ENCODE measurements at places on chromosomes 1 and 21.

DNA sequence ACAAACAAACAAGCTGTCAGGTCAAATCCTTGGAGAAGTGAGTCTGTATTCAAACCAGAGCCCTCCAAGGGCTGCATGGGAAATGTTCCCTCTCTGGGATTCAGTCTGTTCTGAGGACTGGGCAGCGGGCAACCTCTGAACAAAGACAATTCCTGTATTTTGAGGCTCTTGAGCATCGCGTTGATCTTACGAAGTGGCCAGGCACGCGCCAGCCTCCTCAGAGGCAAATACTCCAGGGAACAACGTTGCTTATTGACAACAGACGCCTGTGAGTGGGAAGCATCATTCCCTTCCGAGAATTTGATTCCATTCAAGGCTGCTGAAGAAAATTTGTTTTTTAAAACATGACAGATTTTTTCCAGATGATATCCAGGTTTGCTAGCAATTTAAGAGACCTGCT is 20.0 kb upstream of the TACSTD2 start:
- peak; percentile 29 for DNase-seq

DNA sequence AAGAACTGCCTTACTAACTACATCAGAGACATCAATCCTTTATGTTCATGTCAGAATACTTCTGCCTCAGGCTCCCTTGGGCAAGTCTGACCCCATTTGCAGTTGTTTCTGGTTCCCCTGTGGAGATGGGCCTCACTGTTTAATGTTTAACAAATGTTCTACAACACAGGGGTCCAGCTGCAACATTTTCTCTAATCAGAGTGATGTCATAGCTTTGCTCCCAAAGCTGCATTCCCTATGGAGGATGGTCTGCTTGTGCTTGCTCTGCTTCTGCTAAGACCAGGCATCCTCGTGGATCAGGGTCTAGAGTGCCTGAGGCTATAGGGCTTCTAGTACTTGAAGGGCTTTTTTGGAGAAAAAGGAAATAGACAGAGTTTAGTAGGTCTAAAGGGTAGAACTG is 1071.2 kb downstream of the TTLL7 start:
- no peak for DNase-seq

DNA sequence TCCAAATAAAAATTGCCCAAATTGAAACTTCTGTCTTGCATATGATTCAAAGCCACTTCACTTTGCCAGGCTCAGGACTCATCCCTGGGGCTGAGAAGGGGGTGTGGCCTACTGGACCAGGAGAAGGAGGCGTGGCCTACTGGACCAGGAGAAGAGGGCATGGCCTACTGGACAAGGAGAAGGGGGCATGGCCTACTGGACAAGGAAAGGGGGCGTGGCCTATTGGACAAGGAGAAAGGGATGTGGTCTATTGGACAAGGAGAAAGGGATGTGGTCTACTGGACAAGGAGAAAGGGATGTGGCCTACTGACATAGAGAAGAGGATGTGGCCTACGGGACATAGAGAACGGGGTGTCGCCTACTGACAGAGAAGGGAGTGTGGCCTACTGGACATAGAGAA is 405.3 kb downstream of the RRAGC start:
- DNase-seq: no peak

GRCh38 chr1:89203166-89203565 is 4.4 kb upstream of the GBP4 start:
- peak; percentile 21 for DNase-seq

DNA sequence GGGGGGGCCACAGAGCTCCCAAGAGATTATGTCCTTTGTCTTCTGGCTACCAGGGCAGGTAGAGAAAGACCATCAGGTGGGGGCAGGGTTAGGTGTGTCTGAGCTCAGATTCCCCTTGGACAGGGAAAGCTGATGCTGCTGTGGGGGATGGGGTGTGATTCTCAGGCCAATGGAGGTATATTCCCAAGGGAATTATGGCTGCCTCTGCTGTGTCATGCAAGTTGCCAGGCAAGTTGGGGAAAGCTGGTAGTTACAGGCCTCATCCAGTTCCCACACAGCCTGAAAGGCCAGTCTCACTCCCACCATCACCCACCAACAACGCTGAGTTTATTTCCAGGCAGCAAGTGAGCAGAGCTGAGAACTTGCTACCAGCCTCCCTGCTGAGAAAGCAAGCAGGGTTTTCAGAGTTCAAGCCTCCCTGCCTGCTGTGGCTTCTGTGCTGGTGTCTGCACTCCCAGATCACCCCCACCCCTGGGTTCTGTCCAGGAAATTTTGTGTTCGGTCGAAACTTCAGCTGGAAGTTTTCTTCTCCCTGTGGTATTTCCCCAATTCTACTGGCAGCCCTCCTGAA is 21.3 kb downstream of the IFI16 start:
- no peak for DNase-seq

GRCh38 chr1:76018045-76018444 is 56.5 kb upstream of the ST6GALNAC3 start:
- DNase-seq: no peak

- DNase-seq: peak; percentile 58
Measured at GRCh38 chr1:183444243-183444642, 26.1 kb upstream of the NMNAT2 start.

DNA sequence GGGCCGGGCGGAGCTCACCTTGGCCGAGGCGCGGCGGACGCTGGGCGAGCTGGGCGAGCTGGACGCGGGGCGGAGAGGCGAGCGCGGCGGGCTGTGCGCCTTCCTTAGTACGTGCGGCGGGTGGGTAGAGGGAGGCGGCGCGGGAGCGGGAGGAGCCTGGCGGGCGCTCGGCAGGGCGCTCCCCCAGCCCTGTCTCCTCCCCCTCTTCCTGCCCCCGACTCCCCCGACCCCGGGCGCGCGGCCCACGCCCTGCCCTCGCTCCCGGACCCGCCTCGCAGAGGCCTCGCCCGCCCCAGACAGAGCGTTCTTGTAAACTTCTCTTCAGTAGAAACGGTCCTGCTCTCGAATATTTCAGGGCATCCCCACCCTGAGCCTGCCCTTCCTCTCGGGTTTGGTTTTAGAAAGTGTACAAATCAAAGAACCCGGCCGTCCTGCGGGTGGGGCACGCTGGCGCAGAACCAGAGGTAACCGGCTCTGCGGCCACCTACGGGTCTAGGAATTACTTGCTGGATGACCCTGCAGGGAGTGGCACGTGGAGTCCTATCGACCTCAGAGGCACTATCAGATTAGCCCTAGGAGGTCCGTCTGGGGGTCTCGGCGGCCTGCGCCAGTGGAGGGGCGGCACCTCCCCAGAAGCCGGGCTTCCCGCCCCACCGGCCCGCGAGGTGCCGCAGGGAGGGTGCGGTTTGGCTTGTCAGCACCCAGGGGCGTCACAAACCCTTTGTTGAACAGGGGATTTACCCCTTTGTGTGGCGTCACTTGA is at the start of gene S100A10:
Gene S100A10 (minus strand): TSS at position 126 of the 763 bp plus-strand sequence. CDS start 7,629 bp downstream, outside the sequence.
- peak; percentile 85 for DNase-seq

DNA sequence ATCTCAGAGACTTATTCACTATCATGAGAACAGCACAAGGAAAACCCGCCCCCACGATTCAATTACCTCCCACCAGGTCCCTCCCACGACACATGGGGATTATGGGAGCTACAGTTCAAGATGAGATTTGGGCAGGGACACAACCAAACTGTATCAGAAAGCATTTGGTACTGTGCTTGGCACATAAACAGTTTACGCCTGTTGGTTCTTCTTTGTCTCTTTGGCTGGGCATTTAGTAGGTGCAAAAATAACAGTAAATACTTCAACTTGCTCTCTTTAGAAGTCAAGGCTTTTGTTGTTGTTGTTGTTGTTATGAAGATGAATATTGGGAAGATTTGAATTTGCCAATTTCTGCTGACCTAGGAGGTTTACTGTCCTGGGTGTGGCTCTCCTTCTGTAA is 175.4 kb upstream of the IGSF21 start:
- DNase-seq: no peak

GRCh38 chr1:119831027-119831426 is 19.8 kb upstream of the REG4 start:
- DNase-seq: no peak

DNA sequence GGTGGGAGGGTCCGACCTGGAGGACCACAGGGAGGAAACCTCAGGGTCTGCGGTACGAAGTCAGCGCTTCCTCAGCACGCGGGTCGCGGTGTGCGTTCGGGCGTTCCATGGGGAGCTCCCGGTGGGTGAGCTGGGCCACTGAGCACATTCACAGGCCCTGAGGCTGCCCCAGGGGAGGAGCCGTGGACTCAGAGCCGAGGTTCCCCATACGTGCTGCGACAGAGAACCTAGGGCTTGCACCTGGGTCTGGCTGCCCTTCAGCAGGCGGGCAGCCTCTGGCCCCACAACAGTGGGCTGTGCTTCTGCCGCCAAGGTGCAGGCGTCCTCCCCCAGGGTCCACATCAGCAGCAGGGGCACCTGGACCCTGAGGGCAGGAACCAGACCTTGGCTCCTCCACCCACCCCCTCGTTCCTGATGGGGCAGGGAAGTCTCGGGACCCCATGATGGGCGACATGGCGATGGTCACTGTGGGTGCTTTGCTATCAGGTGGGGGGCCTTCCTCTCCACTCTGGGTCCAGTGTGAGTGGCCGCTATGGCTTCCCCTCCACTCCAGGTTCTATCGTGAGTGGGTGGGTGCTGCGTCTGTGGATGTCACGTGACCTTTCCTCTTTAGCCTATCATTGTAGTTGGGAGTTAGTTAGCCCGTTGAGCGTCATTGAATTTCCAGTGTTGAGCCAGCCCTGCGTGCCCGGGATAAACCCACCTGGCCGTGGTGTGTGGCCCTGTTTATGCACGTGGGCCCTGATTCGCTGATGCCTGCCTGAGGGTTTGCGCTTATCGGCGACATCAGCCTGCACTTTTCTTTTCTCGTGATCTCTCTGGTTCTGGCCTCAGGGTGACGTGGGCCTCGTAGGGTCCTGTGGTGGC is 27.9 kb downstream of the FTCD start:
- no peak for DNase-seq

DNA sequence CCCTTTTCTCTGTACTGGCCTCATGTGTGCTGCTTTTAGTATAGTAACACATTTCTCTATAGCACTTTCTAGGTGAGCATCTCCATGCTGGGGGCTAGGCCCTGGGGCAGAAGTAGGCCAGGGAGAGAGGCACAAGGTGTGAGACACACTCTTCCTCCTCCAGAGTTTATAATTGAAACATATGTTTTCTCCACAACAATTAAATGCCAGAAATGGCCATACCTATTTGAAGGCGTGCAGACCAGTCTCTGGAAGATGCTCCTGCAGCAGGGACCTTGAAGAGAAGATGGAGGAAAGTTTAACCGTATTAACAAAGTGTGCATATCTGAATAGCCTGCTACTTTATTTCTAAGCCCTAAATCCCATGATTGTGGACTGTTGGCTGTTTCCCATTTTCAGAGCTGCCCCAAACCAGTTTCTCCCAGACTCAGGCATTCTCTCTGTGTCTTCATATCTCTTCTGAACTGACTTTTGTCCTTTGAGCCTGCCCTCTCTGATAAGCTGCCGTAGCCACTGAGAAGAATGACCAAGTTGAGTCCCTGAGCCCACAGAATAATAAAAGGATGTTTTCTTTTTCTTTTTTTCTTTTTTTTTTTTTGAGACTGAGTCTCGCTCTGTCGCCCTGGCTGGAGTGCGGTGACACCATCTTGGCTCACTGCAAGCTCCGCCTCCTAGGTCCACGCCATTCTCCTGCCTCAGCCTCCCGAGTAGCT is 81.3 kb downstream of the LRRC8D start:
- no peak for DNase-seq

DNA sequence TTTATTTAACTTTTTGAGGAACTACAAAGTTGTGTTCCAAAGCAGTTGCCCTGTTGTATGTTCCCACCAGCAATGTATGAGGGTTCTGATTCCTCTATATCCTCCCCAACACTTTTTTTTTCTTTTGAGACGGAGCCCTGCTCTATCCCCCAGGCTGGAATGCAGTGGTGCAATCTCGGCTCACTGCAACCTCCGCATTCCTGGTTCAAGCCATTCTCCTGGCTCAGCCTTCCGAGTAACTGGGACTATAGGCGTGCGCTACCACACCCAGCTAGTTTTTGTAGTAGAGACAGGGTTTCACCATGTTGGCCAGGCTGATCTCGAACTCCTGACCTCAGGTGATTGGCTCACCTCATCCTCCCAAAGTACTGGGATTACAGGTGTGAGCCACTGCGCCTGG is 60.4 kb upstream of the ENAH start:
- DNase-seq: no peak

GRCh38 chr1:226425431-226426031 is 17.6 kb upstream of the PARP1 start:
- DNase-seq: no peak

DNA sequence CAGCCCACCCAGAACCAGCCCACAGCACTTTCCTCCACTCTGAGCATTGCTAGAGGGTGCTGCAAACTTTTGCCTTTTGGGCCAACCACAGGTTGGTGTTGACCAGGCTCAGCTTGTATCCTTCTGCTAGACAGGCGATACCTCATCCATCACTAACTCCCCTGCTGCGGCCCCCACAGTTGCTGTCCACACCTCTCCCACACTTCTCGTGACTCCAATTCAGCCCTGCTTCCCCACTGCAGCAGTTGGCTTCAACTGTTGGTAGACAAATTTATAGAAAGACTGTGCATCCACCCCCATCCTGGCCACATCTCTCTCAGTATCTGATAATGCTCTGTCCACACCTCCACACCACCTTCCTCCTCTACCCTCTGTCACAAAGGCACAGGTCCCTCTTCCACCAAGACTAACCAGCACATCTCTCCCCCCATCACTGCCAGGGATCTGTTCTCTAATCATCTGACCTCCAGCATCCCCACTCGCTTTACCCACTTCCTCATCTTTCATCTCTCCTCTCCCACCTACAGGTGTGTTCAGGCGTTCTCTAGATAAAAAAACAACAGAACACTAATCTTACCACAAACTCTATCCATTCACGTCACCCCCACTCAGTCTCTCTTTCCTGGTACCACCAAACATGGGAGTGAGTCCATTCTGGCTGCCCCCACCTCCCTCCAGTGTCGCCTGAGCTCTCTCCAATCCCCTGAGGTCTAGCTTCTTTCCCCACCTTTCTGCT is 15.8 kb upstream of the SLC25A44 start:
- DNase-seq: no peak

DNA sequence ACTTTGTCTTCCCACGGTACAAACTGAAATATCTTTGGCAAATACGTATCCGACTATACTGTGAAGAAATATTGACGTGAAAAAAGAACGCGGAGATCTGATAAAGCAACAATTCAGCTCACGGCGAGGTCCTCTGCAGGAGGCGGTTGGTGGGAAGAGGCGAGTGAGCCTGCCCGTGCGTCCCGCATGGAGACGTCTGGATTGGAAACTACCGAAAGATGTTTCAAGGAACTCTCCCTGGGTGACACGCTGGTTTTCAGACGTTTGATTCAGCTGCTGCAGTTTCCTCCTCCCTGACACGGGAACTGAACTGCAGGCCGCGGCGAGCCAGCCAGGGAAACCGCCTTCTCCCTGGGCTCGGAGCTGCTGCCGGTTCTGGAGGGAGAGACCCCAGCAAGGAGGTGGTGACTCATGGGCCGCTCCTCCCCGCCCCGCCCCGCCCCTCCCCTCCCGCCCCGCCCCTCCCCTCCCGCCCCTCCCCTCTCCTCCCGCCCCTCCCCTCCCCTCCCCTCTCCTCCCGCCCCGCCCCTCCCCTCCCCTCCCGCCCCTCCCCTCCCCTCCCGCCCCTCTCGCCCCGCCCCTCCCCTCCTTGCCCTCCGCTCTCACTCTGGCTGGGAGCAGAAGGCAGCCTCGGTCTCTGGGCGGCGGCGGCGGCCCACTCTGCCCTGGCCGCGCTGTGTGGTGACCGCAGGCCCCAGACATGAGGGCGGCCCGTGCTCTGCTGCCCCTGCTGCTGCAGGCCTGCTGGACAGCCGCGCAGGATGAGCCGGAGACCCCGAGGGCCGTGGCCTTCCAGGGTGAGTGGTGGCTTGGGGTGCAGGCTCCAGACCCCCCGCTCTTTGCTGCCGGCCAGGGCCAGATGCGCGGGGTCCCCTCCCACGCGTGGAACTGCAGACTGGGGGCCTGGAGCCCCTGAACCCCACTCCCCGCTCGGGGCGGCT is at the start of gene COL6A1:
Gene COL6A1 (plus strand): TSS at position 620 of the 941 bp plus-strand sequence. CDS start 81 bp downstream, at position 701.
- DNase-seq: peak; percentile 91
